ENCODE measurements at places on chromosomes 6 and 20.

GRCh38 chr6:360764-361373 is 30.7 kb upstream of the IRF4 start:
- no peak for DNase-seq

GRCh38 chr6:8839626-8840025 is 404.3 kb upstream of the SLC35B3 start:
- no peak for DNase-seq

DNA sequence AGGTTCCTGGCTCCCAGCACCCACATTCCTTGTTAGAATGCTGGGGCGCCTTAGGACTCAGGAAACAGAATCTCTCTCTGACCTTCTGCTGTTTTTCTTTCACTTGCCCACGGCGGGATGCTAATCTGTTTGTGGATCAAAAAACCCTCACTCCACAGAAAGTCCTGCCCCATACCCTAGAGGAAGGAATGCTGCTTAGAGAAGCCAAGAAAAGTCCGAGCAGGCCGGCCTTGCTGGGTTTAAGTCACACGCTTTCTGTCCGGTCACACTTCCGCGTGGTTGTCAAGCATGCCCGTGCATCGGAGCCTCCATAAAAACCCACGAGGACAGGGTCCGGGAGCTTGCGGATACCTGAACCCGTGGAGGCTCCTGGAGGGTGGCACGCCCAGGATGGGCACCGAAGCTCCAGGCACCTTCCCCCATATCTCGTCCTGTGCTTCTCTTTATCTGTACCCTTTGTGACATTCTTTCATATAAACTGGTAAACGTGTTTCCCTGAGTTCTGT is 223.1 kb downstream of the NRN1 start:
- DNase-seq: no peak

- no peak for DNase-seq
These were observed 9.3 kb upstream of the ID1 start for GRCh38 chr20:31595654-31596411.

GRCh38 chr20:10318291-10319024 is 99.8 kb downstream of the SNAP25 start:
- DNase-seq: no peak

DNA sequence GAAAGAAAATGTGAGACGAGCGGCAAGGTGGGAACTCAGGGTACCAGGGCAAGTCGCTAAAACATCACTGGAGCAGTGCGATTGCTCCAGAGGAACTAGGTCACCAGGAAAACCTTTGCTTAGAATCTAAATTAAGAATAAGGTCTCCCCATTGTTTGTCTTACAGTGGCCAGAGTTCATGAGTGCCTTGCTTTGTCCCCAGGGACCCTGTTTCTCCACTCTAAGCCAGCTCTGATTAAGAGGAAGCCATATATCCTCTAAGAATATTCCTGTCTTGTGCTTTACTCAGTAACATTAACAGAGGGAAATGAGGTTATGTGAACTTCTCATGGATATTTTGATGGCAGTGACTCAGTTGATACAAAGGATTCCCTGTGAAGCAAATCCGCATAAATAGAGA is 305.8 kb downstream of the CD83 start:
- DNase-seq: no peak

- no peak for DNase-seq
These were observed 14.0 kb upstream of the NT5E start for GRCh38 chr6:85435851-85436250.

DNA sequence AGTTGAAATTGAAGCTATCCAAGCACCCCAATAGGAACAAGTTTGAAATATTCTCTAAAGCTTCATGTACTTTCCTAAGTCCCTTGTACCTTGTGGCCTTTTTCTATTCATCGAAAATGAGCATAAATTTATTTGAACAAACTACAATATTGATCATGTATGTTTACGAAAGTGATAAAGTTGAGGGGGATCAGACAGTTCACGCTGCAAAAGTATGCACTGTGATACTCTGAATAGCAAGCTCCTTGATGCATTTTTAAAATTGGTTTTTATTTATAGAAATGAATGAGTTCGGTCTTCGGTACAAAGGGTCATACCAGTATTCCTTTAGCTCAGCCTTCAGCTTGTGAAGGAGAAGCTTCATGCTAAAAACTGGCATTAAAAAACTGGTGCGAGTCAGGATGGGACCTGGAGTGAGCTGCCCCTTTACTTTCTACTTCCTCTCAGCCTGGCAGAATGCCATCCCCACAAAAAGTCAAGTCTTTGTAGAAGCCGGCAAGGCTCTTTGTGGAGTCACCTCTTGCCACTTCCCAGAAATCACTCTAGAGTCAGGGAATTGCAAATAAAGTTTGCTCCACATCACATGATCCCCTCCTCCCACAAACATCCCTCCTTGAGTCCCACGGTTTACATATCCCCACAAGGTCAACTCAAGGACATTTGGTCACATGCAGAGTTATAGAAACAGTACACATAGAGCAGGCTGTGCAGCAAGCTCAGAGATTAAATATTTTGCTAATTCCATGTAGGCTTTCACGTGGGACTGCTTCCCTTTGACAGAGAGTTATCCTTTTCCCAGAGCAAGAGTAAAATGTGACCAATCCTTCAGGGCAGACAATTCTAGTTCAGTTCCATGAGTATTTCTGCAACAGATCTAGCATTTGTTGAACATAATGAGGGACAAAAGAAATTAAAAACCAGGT is 34.6 kb upstream of the ADGRF1 start:
- no peak for DNase-seq
